Fibroblast of lung (primary cell): ENCODE measurements at places on chromosomes 7 and 10.
A peak's percentile ranks its signal among the peaks of the same experiment; 100 is the strongest.

DNA sequence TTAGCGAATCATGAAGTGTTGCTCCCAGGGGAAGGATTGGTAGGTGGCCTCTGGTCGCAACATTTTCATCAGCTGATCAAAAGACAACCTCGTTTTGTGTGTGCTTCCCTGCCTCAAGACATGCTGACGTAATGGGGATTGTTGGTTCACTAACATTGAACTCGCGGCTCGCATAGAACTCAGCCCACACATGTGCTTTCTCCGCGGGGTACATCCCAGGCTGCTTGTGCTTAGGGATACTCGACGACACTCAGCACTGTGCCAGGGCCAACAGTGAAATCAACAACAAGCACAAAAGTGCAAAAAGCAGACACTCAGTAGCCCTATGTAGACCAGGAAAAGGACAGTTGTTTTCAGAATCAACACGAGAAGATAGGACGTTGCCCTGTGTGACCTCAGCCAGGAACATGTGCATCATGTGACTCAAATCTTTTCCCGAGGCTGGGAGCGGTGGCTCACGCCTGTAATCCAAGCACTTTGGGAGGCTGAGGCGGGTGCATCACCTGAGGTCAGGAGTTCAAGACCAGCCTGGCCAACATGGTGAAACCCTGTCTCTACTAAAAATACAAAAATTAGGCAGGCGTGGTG is 20.8 kb downstream of the WIPI2 start:
- DNase-seq, result no peak

DNA sequence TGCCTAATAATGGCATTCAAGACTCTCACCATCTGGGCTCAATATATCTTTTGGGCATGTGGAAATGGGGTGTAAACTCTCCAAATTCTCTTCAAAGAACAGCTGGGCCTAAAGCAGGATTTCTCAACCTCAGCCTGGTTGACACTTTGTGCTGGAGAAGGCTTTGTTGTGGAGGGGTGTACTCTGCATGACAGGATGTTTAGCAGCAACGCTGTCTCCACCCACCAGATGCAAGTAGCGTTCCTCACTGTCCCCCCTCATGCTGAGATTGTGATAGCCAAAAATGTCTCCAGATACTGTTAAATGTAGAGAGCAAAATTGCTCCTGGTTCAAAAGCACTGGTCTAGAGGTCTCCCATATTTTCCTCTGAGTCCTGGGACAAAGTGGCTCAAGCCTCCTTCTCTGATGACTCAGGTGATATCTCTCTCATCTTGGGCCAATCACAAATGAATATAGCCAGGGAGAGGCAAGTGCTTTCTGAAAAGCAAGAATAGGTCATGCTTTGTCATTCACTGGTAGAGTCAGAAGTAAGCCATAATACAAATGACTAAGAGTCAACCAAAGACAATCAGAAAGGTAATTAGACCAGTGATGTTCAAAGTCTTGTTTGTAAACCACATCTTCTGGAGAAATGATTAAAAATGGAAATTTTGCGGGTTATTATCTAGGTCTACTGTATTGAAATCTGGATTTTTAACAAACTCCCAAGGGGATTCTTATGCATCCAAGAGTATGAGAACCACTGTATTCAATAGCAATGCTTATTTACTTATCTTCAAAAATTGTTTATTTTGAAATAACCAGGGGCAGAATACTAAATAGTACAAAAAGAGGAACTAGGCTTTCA is 330.8 kb downstream of the PTEN start:
- peak; percentile 44 for DNase-seq

DNA sequence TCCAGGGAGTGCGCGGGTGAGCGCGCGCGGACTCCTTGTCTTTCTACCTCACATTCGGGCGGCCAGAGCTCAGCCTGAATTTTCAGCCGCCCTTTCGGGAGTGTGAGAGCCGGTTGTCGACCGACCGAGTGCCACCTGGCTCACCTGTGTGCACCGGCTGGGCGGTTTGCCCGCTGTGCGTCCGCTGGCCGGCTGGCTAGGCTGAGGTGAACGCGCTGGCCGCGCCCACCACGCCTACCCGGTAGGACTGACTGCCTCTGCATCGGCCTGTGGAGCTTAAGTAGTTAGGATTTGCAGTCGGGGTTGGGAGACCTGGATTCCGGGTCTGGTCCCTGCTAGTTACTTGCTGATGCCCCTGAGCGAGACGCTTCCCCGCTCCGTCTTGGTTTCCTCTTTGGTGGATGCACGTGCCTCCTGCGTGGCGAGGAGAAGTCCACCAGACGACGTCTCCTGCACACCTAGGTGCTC is 553 bp downstream of the TSPAN15 start:
- no peak for DNase-seq

DNA sequence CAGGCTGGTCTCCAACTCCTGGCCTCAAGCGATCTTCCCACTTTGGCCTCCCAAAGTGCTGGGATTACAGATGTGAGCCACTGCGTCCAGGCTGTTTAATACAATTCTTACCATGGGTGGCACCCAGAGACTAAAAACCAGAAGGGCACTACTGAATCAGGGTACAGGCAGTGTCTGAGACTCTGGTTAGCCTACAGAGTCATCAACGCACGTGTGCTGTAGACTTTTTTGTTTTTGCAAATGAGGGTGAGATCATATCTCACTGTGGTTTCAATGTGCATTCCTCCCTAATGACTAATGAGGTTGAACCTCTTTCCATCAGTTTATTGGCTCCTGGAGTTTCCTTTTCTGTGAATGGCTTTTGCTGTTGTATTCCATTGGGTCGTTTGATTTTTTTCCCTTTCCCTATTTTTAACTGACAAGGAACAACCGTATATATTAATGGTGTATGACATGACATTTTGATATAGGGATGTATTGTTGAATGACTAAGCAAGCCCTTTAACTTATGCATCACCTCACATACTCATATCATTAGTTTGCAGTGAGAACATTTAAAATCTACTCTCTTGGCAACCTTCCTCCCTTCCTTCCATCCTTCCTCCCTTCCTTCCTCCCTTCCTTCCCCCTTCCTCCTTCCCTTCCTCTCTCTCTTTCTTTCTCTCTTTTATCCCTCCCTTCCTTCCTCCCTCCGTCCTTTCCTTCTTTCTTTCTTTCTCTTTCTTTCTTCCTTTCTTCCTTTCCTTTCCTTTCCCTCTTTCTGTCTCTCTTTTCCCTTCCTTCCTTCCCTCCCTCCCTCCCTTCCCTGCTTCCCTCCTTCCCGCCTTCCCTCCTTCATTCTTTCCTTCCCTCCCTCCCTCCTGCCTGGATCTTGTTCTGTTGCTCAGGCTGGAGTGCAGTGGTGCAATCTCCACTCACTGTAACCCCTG is 9.3 kb upstream of the TMEM270 start:
- peak; percentile 98 for DNase-seq

DNA sequence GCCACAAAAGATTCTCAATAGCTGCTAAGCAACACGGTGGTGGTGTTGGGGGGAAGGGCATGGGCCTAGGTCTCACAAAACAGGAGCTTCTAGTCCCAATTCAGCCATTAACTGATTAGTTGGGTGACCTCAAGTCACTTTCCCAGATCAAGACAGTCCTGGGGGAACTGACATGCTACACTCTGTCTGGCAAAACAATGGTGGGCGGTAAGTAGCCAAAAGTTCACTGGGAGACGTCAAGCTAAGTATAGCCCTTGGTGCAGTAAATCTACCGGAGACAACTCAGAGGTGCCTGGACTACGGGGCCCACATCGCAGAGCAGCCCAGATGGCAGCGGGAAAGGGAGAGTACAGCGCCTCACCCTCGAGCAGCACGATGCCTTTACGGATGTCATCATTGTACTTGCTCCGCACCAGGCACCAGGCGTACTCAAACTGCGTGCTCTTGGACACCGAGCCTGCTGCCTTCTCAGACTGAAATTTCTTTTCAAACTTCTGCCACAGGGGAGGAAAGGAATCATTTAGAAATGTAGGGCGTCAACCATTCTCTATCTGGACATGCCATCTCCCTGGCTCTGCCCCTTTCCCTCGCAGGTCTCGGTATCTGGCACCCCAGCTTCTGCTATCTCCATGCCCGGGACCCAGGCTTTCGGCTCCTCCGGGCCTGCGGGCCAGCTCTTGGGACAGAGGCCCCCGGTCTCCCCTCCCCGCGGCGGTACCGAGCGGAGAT is 1.1 kb downstream of the FIS1 start:
- peak; percentile 27 for DNase-seq

- peak; percentile 33 for DNase-seq
Measured at GRCh38 chr7:137846827-137847567, at the start of gene DGKI. Gene DGKI, minus strand, starts transcription at chr7:137846974.

- no peak for DNase-seq
Measured at GRCh38 chr10:100359529-100360150, 12.6 kb downstream of the SCD start.

DNA sequence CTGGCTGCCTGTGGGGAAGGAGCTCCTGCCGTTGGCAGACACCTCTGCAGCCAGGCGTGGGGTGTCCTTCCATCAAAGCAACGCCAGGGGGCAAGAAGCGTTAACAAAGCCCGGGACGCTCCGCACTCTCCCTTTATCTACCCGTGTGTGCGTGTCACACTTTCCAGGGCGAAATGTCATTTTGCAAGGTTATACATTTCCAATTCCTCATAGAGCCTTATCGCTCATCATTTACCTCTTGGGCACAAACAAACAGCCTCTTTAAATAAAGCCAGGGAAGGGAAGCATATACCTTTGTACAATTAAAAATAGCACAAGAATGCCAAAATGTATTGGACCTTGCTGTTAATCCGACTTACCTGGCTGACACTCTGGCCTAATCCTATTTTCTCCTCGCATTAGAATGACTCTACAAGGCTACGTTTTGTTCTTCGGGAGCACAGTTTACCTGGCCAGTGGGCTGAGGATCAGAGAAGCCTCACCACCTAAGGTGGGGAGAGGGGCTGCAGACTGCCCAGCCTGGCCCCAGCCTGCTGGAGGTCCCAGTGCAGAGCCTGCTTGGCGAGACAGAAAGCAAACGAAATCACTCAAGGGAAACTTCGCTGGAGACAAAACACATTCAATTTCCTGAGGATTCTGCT is 77.6 kb upstream of the EN2 start:
- peak; percentile 52 for DNase-seq

- DNase-seq, result no peak
Measured at GRCh38 chr7:49563693-49564378, 209.6 kb upstream of the VWC2 start.

DNA sequence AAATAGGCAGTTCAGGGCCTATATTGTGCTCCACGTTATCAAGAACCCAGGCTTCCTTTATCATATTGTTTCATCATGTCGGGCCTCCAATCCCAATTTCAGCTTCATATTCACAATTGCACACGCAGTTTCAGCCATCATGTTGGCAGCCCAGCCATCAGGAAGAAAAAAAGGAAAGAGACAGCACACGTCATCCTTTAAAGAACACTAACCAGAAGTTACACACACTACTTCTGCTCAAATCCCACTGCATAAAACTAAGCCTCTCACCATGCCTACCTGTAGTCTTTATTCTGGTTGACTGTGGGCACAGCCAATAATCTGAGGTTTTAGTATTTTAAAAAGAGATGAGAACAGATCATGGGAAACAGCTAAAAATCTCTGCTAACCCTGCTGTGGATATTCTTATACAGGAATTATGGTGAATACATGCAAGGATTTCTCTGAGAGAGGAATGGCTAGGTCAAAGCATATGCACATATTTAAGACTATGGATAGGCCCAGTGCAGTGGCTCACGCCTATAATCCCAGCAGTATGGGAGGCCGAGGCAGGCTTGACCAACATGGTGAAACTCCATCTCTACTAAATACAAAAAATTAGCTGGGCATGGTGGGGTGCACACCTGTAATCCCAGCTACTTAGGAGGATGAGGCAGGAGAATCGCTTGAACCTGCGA is 534.4 kb downstream of the ETV1 start:
- no peak for DNase-seq

DNA sequence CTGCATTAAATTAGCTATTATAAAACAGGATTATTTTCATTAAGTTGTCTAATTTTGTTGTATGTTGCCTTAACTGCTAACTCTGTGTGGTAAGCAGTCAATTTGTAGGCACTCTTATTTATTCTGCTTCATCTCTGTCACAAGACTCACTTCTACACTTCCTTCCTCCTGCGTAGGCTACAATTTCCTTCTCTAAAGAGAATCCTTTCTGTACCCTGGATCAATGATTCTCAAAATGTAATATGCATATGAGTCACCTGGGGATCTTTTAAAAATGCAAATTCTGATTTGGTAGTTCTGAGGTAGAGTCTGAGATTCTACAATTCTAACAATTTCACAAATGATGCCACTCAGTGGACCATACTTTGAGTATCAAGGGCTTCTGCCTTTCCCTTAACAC is 4.4 kb upstream of the UBE2D1 start:
- no peak for DNase-seq

- peak; percentile 64 for DNase-seq
Measured at GRCh38 chr10:27911539-27911938, 87.3 kb downstream of the ODAD2 start.

DNA sequence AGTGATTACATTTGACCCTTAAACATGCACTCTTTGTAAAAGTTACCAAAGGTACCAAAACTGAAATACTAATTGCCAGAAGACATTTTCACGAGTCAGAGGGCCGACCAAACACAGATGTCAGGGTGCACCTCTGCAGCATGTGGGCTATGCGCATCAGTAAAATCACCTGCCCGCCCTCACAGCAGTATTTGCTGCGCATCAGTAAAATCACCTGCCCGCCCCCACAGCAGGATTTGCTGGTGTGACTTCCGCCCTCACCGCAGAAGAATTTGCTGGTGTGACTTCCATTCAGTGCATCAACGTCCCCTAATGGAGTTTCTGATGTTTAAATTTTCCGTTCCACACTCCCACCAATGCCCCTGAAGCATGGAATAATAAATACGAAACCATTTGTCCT is 202.9 kb downstream of the PTPRN2 start:
- no peak for DNase-seq

- no peak for DNase-seq
Measured at GRCh38 chr10:77007834-77008233, 629.8 kb downstream of the KCNMA1 start.

- no peak for DNase-seq
Measured at GRCh38 chr10:81969136-81969535, 94.1 kb downstream of the NRG3 start.

DNA sequence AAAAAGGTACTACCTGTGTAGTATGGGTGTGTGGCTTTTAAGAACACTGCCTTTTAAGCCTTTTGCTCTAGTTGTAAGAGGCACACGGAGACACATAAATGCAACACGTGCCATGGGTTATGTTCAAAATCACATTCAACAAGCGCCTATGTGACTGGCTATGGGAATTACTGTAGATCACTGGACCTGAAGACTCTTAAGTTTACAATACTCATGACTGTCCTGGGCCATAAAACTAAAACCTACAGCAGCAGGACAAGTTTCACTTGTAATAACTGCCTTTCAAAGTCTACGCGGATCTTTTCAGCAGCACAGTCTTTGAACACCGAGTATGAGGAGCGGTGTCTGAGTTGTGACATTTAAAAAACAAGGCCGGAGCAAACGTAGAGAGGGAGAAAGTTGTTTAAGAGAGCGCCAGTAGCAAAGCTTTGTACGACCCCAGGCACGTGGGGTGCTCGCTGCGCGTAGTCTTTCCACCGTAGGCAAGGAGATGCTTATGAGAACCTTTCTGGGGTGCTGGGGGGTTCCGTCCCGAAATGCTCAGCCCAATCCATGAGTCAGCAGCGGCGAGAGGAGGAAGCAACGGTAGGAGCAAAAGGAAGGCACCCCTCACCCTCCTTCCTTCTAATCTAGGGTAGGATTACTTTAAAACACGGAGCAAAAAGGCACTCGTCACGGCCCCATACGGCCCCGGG is 662 bp downstream of the DNAJC2 start:
- peak; percentile 37 for DNase-seq

GRCh38 chr7:111639934-111640333 is 77.6 kb upstream of the IMMP2L start:
- DNase-seq, result no peak

GRCh38 chr10:24873281-24873683 is 79.1 kb downstream of the PRTFDC1 start:
- DNase-seq, result peak; percentile 94

- no peak for DNase-seq
Measured at GRCh38 chr7:76216381-76217082, 14.8 kb downstream of the SRRM3 start.
